CD4-positive, alpha-beta T cell treated with Interleukin-17A for 4 hours (primary cell): ENCODE measurements at places on chromosomes 2 and 18.
A peak's percentile ranks its signal among the peaks of the same experiment; 100 is the strongest.

- no peak for DNase-seq
These were observed 129.7 kb downstream of the MAP3K20 start for GRCh38 chr2:173205375-173205774.

GRCh38 chr2:52429171-52429570 lies 1338.4 kb upstream of the CHAC2 start:
- DNase-seq = no peak

DNA sequence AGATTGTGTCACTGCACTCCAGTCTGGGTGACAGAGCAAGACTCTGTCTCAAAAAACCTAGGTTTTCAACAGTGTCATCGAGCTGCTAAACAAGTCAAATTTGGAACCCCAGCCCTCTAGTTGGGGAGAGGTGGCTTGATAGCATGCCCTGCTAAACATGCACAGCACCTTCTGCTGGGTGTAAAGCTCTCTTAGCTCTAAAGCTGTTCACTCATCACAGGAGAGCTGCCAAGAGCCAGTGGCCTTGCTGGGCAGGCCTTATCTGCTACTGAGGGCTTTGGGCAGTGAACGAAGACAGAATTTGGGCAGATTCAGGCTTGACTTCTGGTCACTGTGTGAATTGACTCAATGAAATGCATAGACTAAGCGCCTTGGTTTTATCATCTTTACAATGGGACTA lies 101.3 kb downstream of the LYPD1 start:
- no peak for DNase-seq

DNA sequence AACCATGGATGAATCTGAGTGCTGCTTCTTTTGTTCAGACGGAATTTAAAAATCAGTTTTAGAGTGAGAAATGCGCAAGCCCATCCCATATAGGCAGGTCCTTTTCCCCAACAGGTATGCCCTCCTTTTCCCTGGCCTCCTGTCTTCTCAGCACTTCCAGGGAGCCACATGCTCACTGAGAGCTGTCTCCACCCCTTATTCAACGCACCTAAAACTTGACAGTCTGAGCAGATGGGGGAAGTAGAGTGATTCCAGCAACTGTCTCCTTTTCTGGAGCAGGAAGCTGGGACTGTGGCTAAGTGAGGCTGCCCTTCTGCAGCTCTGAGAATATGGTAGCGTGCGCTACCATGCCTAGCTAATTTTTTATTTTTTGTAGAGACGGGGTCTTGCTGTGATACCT lies 53.1 kb upstream of the NOSTRIN start:
- no peak for DNase-seq

- DNase-seq = no peak
These were observed 55.1 kb upstream of the ACVR2A start for GRCh38 chr2:147789720-147790119.

GRCh38 chr2:230330725-230331124 lies 3.7 kb downstream of the SP140L start:
- DNase-seq = no peak

DNA sequence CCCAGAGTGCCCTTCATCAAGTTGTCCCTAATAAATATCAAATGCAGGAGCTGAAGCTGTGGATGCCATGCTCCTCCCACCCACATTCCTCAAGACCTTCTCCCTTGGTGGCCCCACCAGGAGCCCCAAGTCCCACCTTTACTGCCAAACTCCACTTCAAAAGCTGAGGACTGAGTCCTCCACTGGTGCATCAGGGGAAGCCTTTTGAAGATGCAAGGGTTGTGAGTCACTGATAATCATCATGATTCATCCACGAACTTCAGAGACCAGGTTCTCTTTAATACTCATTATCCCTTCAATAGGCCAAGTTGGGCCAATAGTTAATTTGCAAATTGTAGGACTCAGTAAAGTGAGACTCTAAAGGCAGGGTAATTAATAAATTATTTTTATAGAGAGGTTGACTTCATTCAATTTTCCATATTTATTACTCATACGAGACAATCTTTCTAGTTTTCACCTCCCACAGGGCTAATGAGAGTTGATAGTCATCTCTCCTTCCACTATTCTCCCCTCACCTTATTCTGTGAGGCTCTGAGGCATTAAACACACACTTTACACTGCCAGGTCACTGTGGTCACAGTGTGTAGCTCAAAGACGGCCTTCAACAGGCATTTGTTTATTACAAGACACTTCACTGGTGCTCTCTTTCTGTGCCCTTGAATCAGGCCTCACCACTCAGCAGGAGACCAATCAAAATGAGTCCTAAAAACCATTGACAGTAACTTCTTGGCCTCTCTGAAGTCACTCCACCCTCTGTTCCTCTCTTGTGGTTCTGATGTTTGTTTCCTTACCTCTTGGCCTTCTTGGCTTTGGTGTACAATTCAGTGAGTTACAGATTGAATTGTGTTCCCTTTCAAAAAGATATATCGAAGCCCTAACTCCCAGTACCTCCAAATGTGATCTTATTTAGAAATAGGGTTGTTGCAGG lies 99.9 kb downstream of the TRIB2 start:
- DNase-seq = no peak

DNA sequence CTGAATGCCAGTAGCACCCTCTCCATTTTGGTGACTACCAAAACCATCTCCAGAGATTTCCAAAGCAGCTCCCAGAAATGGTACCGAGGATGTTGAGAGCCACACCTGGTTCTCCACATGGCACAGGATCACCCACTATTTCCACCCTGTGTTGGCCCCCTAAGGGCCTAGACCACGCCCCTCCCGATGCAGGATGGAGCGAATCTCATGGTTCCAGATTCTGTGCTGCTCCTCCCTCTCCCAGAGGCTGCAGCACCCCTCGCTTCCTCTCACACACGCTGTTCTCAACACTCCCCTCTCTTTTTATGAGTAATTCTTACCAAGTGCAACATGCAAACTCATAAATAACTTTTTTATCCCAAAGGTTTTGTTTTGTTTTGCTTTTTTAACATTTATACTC lies 571.5 kb downstream of the STK39 start:
- no peak for DNase-seq

DNA sequence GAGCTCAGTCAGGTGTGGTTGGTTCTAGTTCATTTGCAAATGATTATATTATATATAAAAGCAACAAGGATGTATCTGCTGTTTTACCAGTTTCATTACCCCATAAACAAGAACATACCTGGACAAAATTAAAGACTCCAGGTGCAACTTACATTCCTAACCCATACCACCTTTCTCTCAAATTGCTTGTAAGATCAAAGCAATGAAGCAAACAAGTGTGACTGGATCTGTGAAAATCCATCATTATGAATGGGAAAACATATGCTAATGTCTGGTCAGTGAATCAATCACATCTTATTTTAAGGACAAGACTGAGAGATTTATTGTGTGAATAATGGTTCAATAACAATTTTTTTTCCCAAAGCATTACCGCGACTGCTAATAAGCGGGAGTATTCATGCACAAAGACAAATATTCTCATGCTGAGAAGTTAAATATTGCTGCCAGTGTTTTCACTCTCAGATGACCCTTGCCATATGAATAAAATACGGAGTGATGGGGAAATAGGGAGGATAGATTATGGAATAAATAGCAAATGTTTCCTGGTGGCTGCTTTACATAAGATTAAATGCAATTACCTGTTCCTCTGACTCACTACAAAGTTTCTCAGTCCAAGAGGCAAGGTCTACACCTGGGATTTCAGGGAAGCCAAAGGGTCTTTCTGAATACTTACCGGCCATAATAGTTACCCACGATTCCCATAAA lies 59.3 kb downstream of the WDR75 start:
- DNase-seq = no peak

DNA sequence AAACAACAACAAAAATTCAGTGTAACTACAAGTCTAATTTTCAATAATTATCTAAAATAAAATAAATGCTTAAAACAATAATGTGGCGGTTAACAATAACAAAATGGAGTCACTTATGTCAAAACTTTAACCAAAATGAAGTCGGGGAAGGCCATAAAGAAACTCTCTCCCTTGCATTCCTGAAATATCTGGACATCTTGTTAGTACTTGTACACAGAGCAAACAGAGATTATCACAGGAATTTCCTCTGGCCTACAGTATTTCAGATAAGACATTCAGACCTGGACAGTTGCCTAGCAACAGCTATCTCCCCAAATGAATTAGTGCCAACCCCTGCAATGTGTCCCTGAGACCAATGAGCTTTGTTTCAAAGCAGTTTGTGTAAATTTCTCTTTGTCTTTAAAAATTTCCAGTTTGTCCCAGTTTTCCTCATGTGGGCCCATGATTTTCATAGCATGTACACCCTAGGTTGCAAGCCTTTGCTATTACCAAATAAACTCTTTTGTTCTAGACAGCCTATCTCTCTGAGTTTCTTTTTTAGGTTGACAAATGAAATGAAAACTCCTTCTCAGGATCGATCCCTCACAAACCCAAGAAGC lies 68.6 kb downstream of the EXOC6B start:
- DNase-seq = no peak

- DNase-seq = peak; percentile 58
These were observed at the start of gene CDKL4 for GRCh38 chr2:39243469-39244123. CDKL4 (minus strand) TSS chr2:39243970.

GRCh38 chr18:58507880-58508279 lies 121.0 kb downstream of the ALPK2 start:
- DNase-seq = no peak

DNA sequence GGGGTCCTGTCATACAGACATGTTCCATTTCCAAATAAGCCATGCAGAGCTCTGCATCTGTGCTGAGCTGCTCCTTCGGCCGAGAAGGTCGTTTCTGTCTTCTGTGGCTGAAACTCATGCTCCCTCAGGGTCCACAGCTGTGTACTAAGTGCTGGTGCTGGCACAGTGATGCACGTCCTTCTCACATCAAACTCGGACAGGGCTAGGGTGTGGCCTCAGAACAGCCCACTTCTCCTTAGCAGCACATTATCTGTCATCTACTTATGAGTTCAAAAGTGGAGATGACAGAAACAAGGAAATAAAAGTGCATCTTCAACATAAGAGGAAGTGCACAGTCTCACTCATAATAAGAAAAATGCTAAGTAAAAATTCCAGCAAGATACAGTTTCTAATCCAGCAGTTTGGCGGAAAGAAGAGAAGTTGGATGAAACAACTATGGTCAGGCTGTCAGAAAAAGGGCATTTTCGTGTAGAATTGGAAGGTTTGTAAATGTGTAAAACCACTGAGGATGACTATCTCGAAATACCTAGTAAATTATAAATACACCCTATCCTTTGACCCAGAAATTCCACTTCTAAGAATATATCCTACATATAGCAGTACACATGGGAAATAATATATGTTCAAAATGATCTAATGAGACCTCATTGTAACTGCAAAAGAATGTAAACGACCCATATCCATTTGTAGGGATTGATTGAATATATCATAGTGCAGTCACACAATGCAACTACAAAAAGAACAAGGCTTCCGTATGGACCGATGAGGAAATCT lies 53.7 kb upstream of the APCDD1 start:
- DNase-seq = no peak

- no peak for DNase-seq
These were observed 12.6 kb upstream of the SATB2 start for GRCh38 chr2:199470361-199470671.

- DNase-seq = no peak
These were observed 1.1 kb downstream of the MARCHF4 start for GRCh38 chr2:216370961-216371712.

- DNase-seq = no peak
These were observed 141.4 kb downstream of the FAM124B start for GRCh38 chr2:224260372-224261020.

DNA sequence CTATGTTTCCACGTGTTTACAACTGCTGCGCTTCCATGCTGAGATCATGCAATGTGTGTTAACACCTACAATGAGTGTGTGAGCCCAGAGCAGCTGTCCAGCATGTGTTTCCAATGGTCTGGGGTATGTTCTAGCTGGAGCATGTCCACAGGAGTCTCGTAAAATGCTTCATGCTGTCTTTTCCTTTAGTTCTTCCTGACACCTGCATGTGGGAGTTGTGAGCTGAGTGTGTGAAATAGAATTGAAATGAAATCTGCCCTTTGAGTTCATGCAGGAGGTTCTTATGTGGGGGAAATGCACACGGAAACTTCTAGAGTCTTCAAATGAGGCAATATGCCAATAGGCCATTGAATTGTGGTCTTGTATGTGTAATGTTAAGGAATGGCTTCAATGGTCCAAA lies 205.1 kb downstream of the RND3 start:
- no peak for DNase-seq
